ENCODE measurements at places on chromosomes 3 and 15.

GRCh38 chr3:42980909-42981308, 1.8 kb downstream of the GASK1A start:
- DNase-seq: no peak

GRCh38 chr3:121985846-121986245, 36.2 kb downstream of the ILDR1 start:
- no peak for DNase-seq

DNA sequence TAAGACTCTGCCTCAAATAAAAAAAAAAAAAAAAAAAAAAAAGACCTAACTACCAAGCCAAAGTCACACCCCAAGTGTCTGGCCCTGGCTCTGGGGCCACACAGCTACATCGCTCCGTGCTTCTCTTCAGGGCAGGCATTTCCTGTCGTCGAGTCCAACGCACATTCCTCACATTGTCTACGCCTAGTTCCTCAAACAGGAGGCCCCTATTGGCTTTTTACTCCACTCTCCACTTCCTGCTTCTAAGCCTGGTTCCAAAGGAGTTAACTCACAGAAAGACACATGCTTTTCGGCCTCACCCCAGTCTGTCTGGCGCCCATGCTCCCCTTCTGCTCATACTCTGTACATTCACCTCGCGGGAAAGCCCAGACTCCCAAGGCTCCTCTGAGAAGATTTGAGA, 28.8 kb downstream of the KNG1 start:
- no peak for DNase-seq

DNA sequence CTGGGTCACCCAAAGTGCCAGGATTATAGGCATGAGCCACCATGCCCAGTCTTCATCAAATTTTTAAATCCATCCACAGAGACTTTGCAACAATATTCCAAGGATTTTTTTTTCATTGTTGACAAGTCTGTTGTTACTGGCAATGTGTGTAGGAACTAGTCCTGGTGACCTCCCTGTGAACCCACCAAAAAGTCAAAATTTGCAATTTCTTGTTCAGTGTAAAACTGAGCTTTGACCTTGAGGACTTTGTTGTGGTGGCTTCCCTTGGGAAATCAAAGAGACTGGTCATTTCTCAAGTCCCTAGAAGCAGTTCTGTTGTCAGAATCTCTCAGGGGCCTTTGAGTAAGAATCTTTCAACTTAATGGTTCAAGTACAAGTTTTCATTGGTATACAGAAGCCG, 36.9 kb upstream of the COL8A1 start:
- no peak for DNase-seq

DNA sequence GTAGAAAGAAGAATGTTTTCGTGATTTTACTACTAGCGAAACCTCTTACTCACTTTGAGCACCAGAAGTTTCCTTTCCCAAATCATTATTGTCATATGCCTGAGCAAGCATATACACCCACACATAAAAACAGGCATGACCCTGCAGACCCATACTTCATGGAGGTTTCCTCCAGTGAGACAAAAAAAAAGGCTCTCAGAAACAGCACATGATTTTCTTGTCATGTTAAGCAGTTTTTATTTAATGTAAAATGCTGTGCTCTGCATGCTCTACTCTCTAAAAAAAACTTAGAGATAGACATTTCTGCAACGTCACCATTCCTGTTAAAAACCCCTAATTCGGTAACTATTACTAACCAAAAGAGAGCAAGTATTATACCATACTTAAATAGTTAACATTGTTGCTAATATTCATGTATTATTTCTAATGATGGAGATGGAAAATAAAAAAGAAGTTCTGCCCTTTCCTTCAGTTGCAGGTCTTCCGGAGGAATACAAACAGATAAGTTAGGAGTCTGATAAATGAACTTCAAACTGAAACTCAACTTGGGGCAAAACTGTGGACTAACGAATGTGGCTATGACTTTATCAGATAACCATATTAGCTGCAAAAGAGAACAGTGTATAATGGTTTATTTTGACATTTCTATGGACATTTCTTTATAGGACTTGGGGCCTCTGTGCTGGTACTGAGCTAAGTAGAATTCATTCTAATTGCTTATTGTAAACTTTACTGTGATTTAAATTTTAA, 15.9 kb downstream of the CD200R1 start:
- peak; percentile 43 for DNase-seq

GRCh38 chr3:15284121-15284889, 48.1 kb downstream of the SH3BP5 start:
- DNase-seq: no peak

- DNase-seq: no peak
Measured at GRCh38 chr3:72615776-72616175, 232.5 kb downstream of the SHQ1 start.

DNA sequence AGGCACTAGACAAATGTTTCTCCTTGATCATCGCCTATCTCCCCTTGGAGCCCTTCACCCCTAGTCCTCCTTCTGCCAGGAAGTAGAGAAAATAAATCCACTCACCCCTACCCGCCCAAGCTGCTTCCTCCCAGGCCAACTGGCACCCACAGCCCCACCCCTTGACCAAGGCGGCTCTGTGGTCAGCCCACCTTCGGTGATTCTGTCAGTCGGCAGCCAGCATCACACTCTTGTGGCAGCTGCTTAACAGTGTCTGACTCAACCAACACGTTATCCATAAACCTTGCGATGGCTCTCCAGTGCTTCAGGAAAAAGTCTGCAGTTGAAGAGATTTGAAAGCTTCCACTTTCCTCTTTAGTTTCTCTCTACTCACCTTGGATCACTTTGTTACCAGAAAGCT, 7.6 kb downstream of the SHF start:
- DNase-seq: peak; percentile 33

DNA sequence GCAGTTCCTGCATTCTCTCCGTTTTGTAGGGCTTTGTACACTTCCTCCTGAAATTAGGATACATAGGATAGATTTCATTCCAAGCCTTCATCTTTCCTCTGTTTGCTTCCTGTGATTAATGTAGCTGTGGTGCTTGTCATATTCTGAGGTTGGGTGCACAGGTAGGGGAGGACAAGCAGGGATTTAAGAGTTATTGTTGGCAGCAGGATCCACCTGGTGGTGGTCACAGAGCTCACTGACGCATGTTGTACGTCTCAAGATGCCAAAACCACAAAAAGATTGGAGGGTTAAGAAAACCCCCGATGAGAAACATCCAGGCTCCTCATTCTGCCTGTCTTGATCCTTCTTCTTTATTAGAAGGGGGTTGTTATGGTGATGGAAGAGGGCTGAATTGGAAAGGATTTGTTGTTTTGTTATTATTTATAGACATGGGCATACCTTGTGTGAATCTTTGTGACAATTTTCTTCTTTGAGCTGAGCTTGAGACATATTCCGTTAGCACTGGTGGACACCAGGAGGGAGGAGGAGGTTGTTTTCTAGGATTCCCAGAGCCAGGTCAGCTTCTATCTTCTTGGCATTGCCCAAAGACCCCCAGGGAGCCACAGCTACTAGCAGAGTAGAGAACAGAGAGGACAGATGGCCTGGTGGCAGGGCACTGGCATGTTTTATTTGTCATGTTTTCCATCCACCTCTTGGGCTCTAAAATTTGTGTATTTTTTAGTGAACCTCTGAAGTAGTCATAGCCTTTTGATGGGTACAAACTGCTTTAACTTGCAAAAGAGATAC, 57.7 kb upstream of the LARS2 start:
- DNase-seq: no peak

DNA sequence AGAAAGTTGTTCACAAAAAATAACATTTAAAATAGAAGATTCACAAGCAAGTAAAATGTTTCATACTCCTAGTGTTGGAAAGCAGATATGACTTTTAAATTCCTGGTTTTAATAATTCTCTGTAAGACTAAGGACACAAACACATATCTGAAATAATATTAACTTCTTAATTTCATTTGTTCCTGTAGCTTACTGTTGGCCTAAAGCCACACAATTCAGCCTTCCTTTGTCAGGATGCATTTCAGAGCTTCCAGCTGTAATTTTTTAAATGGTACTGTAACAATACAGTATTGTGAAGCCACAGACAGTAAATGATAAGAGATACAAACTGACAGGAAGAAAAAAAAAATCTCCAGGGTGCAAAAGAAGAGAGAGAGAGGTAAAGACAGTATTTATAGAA, 84.2 kb downstream of the TMCC1 start:
- no peak for DNase-seq

GRCh38 chr15:47726399-47726823, 9.1 kb downstream of the SEMA6D start:
- no peak for DNase-seq

DNA sequence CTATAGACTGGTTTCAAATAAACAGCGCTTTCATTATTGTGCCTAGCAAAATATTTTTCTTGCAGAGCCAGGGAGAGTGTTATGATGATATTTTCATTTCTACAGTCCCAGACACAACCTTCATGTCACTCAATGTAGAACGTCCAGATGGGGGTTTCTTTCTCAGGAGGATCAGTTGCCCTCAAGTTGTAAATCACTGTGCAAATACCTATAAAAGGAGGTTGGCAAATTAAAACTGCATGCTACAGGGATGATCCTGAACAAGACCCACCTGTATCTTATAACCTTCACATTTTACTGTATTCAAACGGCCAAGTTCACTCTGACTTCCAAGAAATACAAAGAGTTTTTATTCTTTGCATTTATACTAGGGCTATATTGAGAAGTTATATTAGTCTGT, 486.0 kb downstream of the EDEM1 start:
- DNase-seq: no peak

GRCh38 chr3:59192473-59192872, 142.6 kb upstream of the CFAP20DC start:
- no peak for DNase-seq

GRCh38 chr15:81002009-81002330, 1.2 kb downstream of the TLNRD1 start:
- no peak for DNase-seq

GRCh38 chr3:120498556-120499346, 48.0 kb upstream of the FSTL1 start:
- no peak for DNase-seq

GRCh38 chr15:83364501-83364900, 80.0 kb upstream of the BNC1 start:
- DNase-seq: no peak

GRCh38 chr3:196340466-196340865, 2.3 kb upstream of the TM4SF19 start:
- DNase-seq: no peak

GRCh38 chr3:53566461-53567145, 72.2 kb downstream of the CACNA1D start:
- DNase-seq: no peak

DNA sequence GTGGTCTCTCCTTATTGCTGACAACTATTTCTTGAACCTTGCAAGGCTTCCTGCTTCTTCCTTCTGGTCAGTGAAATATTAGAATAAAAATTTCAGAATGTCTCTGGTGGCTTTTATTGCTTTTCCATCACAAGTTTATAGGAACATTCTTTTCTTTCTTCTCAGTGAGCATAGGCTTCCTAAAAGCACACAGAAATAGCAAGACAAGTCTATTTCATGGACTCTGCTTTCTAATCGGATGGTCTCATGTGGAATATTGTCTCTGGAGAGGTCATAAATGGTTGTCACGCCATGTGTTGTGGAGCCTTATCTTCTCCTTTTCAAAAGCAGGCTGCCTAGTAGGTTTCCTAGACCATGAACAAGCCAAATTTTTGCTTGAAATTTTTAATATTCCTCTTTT, 9.8 kb upstream of the PSMD6 start:
- DNase-seq: no peak

DNA sequence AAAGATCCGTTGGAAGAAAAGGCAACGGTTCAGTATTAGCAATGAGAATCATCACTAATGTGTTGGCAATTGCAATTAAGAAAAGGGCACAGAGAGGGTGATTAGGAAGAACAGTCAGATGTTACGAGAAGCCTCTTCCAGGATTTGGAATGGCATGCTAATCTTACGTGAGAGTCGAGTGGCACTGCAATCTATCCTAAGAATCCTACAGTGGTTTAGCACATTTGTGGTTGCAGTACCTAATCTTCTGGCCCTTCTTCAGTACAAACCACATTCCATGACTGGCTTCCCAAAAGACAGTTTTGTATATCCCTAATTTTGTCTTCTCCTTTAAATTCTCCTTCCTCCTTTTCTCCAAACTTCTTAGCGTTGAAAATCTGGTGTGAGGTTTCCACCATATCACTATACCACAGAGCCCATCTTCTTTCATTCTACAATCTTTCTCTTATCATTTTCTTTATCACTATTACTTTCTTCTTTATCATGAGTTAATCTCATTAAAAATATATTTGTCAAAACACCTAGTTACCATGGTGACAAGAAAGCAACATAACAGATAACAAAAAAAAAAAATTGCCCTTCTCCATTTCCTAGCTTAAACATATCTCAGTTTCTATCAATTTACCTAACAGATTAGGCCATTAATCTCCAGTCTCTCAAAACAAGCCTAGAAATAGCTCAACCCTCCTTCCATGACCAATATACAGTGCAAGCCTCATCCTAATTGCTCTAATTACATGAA, 60.1 kb downstream of the IGSF11 start:
- DNase-seq: no peak

GRCh38 chr3:160956785-160957184, 148.4 kb downstream of the B3GALNT1 start:
- no peak for DNase-seq

GRCh38 chr3:8307545-8308110, 194.0 kb upstream of the LMCD1 start:
- DNase-seq: no peak

DNA sequence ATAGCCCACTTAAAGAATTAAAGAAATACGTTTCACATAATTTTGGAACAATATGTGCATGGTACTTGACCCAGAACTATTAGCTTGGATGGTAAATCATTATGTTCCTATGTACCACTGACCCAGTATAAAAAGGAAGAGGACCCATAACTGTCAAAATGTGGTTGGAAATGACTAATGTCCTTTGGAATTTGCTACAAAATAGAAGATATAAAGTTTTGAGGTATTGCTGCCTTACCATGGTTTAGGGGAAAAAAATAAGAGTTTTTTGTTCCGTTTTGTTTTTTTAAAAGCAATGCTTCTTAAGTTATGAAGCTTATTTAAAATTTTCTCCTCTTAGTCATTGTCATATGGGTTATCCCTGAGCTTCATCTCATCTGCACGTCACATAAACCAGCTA, 15.8 kb upstream of the TFDP2 start:
- no peak for DNase-seq

DNA sequence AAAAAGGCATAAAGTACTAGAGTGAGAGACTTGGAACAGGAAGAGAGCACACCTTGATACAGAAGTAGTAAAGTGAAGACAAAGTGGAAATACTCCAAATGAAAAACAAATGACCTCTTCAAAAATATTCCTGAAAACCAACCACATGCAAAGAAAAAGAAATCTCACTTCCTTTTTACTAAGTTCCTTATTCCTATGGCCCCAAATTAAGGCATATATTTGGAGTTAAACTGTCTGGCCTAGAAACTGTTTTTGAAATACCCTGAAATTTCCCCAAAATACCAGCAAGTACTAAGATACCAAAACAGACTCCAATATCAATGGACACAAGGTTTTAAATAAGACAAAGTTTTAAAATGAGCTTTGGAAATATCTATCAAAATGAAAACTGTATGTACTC, 58.2 kb downstream of the ZNF148 start:
- DNase-seq: no peak

GRCh38 chr3:73207946-73208440, 146.5 kb downstream of the EBLN2 start:
- no peak for DNase-seq

Data from T-helper 2 cell treated with Interferon-gamma antibody and Interleukin-4, amounts not matched to agents 5 μg/mL and 100 μg/mL, for 36 hours (primary cell).